NCI-H524 (cell line): ENCODE measurements at places on chromosomes 12 and 14.

- DNase-seq: peak; percentile 14
These were observed 624 bp upstream of the PWP1 start for GRCh38 chr12:107684990-107685359.

DNA sequence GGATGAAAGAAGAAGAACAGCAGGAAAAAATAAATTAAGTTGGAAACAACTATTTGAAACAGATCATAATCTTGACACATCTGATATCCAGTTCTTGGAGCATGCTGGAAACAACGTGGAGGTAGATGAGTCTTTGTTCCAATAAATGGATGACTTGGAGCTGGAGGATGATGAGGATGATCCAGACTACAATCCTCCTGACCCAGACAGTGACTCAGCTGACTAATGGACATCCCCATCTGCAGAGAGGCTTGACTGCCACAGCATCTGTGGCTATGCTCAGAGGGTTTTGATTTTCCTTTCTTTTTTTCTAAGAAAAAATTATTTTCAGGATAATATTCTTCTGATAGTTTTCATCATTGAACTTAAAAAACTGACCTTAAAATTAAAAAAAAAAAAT is 6.2 kb upstream of the ZDHHC17 start:
- DNase-seq: no peak

DNA sequence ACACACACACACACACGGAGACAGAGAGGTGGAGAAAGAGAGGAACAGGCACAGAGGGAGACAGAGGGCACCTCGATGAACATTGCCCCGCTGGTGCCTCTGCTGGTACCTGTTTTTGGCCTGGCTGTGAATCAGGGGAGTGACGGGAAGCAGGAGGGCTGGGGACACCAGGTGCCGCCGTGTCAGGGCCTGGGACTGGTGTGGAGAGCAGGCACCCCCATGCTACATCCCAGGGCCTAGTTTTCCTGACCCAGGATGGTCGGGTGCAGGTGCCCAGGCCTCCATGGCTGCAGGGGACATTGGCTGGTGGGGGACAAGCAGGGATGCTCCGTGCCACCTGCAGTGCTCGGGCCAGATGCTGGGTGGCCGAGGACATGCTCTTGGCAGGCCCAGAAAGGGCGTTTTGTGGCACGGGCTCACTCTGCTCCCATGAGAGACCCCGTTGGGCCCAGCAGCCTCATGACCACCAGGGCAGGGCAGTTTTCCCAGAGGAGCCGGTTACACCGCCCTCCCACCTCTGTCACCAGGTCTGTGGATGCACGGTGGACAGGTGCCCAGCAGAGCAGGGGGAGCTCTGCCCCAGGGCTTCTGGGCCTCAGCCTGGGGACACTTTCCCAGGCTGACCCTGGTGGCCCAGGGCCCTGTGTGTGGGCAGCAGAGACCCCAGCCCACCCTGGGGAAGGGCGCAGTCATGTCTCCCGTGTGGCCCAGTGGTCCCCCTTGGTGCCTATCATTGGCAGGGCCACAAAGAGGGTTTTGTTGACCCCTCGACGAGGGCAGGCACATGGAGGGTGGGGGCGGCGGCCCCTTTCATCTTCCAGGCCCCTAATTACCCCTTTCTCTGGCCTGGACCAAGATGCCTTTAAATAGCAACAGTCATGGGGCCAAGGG is 207.5 kb upstream of the RTL1 start:
- no peak for DNase-seq

DNA sequence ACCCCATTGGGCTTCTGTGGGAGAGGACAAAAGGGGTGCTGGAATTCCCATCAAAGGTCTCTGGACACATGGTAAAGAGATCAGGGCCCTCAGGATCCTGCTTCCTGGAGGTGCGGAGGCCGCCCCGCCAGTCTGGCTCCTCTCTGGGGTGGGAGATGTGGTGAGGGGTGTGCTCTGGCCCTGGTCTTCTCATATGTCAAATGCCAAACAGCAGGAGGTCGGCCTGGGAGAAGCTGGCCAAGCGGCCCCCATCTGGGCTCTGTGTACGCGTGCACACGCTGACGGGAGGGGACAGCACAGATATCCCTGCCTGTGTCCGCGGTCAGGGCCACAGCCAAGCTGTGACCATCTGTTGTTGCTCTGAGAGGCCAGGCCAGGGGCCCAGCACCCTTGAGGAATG is 14.1 kb downstream of the FIGNL2 start:
- DNase-seq: no peak

GRCh38 chr12:126447346-126447745 is 1382.1 kb downstream of the AACS start:
- no peak for DNase-seq

- DNase-seq: no peak
These were observed 164.9 kb downstream of the DYRK2 start for GRCh38 chr12:67813456-67813904.

DNA sequence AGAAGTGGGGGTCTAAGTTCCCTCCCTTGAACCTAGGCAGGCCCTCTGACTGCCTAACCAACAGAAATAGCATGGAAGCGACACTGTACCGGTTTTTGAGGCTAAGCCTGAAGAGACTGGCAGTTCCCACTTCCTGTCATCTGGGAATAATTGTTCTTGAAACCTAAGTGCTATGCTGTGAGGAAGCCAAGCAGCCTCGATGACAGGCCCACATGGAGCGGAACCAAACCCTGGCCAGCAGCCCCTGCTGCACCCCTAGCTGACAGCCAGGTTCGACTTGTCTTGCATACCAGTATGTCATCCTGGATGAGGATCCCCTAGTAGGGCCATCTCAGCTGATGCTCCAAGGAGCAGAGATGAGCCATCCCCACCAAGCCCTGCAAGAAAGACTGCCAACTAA is 6.4 kb upstream of the GPR68 start:
- no peak for DNase-seq

- DNase-seq: no peak
These were observed 190.5 kb upstream of the GSC start for GRCh38 chr14:94960285-94961001.

GRCh38 chr14:37594238-37594970 is 645 bp downstream of the FOXA1 start:
- DNase-seq: peak; percentile 96

- DNase-seq: no peak
These were observed 33.0 kb downstream of the P2RX2 start for GRCh38 chr12:132651444-132652100.

GRCh38 chr12:132143336-132144071 is 615 bp downstream of the DDX51 start:
- no peak for DNase-seq

GRCh38 chr12:101939856-101940265 is 62.5 kb downstream of the DRAM1 start:
- peak; percentile 60 for DNase-seq

DNA sequence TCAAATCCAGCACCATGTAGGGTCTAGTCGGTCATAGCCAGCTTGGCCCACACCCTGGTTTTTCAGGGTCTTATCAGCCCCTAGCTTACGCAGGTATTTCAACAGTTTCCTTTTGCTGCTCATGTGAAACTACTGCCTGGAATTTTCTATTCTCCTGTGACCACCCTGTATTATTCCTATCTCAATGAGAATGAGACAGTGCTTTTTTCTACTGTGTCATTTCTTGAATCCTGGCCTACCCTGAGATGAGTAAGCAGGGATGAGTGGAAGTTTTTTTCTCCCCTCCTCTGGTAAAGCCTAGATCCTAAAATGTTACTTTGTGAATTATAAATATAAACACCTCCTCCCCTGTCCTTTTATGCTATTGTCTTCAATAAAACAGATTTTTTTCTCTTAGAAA is 62.7 kb upstream of the ARID2 start:
- no peak for DNase-seq

DNA sequence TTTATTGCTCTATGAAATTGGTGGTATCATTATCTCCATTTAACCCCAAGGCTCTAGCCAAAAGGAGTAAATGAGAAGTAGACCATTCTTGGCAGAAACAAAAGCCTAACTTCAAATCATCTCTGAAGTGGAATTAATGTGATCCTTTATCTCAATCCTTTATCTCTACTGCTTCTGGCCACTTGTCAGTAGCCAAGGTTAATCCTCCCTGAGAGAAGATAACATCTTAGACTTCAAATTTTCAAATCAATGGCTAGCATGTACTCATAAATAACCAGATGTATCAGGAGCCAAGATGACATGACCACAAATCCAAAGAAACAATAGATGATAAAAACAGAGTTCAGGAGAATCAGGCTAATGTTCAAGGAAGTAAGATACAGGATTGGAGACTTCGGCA is 123.1 kb upstream of the RASSF8 start:
- DNase-seq: no peak

DNA sequence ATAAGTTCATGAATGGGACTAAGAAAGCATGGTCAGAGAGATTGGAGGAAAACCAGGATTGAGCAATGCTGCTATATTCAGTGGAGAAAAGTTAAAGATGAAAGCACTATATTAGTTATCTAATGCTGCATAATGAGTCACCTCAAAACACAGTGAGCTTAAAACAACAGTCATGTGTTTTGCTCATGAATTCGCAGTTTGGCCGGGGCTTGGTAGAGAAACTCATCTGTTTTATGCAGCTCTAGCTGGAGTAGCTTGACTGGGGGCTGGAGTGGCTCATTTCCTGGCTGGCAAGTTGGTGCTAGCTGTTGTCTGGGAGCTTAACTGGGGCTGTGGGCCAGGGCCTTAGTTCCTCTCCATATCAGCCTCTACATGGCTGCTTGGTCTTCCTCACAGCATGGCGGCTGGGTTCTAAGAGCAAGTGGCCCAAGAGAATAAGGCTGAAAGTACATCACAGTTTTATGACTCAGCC is 90.1 kb downstream of the ADCK1 start:
- DNase-seq: no peak

- DNase-seq: peak; percentile 14
These were observed 7.5 kb downstream of the NTF3 start for GRCh38 chr12:5439371-5439771.

GRCh38 chr12:39431797-39432196 is 11.1 kb downstream of the KIF21A start:
- DNase-seq: peak; percentile 89

GRCh38 chr12:33519566-33519965 is 79.9 kb upstream of the SYT10 start:
- no peak for DNase-seq

DNA sequence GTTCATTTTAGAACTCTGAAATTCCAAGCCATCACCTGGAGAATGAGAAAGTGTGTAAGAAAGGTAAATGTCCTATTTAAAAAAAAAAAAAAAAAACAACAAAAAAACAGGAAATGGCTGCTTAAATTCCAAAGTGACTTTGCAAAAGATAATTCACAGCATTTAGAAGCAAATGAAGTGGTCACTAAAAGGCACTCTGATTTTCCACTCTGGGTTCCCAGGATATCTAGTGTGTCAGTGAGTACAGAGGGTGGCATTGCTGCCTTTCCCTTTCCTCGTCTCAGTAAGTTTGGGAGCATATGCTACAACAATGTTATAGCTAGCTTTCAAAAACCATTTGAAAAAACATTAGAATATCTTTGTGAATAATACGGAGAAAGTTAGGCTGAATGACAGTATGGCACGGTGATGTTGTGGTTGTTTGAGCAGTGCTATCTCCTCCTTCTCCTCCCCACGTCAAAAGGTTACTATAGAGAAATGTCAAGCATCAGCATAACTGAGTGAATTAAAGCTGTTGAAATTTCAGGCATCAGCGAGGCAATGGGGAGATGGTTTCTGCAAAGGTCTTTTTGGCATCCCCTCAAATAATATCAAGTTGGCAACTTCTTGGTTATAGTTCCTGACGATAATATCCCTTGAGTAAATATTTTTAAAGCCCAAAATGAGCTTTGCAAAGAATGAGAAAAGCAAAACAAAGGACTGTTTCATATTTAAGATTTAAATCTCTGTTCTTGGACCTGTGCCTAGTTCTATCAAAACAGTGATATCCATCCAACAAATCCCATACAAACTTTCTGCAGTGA is 164.5 kb upstream of the E2F7 start:
- DNase-seq: no peak

DNA sequence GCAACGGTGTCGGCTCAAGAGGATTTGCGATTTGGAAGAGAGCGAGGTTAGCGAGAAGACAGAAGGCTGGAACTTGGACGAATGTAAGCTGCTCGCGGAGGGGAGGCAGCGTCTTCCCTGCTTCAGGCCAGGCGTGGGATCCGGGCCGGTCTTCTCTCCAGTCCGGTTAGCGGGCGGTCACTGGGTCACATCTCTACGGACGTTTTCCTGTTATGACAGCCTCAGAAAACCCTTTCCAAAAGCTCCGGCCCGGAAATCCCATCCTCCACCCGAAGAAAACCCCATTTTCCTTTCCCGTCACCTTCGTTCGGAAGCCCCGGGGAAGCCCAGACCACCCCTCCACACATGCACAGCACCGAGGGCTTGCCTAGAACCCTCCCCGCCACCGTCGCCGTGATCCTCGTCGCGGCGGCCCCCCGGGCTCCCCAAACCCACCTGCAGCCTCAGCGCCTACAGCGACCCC is 268 bp downstream of the NDUFB1 start:
- no peak for DNase-seq

DNA sequence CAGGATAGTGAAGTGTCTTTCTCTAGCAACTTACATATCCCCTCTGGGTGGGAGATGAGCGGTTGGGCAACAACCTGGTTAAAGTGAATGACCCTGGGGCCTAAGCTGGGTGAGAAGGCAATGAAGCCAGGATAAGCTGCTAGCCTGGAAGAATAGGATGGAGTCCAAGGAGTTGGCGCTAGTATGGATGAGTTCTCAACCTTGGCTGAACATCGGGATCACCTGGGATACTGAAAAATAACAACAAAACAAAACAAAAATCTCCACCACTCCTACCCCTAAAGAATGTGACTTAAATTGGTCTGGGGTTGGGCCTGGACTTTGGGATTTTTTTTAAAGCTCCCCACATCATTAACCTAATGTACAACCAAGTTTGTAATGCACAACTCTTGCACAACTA is 4.8 kb upstream of the RPS6KA5 start:
- no peak for DNase-seq

- peak; percentile 20 for DNase-seq
These were observed 124.8 kb upstream of the WSCD2 start for GRCh38 chr12:108004319-108004718.

DNA sequence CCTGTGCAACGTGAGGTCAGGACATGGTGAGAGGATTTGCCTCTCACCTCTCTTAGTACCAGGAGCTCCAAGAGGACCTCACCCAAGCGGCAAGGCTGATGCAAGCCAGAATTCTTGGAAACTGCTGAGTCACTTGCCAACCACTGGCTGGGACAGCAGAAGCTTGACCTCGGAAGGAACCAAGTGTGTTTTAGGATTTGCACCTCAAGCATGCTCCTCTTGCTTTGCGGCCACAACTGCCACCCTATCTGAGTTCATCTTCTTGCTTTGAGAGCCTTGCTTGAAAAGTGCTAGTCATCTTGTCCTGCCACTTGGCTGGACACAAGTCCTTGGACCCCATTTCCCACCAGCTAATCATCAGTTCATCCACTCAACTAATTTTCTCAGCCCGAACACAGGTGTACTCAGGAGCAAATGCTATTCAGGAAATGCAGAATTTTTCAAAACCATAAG is 195.8 kb downstream of the SLC25A21 start:
- no peak for DNase-seq
